Right hindlimb (tissue), 1 donor: ENCODE measurements at places on chromosomes 3 and 15.

GRCh38 chr3:117483839-117484238 lies 774.3 kb downstream of the TUSC7 start:
- DNase-seq, result no peak

- no peak for DNase-seq
Observed at GRCh38 chr3:28139967-28140634, 101.3 kb upstream of the CMC1 start.

- DNase-seq, result peak; percentile 30
Observed at GRCh38 chr3:4290272-4290893, 12.8 kb upstream of the SETMAR start.

GRCh38 chr3:32157600-32158264 lies 51.3 kb downstream of the GPD1L start:
- no peak for DNase-seq

GRCh38 chr3:49930168-49930690 lies 618 bp upstream of the MON1A start:
- no peak for DNase-seq

DNA sequence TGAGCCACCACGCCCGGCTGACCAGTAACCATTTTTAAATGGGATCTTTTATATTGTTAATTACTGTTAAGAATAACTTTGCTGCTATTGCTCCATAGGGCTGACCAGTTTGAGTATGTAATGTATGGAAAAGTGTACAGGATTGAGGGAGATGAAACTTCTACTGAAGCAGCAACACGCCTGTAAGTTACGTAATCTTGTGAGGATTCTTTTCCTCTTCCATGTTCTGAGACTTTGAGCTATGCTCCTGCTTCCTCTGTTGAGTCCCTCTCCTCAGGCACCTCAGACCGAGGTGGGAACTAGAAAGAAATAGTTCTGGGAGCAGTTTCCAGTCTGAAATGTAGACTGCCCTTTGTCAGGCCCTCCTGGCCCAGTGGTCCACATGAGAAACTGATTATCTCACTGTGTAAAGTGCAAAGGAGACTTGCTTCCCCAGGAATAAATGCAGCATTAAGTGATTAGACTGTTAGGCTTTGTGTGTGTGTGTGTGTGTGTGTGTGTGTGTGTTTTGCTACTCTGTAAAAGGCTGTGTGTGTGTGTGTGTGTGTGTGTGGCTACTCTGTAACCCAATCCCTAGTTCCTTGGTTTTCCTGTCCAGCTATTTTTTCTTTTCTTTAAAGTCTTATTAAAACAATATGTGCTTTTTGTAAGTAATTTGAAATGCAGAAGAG lies 5.2 kb downstream of the POLR2H start:
- DNase-seq, result no peak

GRCh38 chr3:188060840-188061544 lies 93.0 kb upstream of the LPP start:
- DNase-seq, result no peak

DNA sequence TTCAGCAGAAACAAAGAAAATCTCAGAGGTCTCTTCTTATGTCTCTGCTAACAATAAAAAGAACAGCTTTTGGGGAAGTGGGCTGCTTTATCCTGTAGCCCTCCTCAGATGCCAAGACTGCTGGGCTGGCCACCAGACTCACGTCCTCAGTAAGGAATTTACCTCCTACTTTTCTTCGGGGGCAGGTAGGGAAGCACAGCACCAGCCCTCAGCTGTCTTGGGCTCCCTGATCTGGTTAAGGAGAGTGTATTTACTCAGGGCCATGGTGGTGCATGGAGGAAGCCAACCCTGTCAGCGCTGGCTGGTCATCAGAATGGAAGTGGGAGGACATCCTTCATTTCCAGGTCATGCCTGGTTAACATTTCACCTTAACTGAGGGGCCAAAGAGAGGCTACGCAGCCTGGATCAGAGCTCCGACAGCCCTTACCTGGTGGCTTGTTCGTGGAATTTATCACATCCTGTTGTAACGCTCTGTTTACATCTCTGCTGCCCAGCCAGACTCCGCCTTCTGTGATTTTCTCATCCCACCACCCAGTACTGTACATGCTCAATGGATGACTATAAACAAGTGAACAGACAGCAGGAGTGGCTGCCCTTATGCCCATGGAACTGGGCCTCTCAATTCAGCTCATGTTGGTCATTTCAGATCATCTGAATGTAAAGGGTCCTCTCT lies 108.3 kb downstream of the IGF2BP2 start:
- DNase-seq, result no peak

GRCh38 chr15:41019174-41019573 lies 65.9 kb downstream of the CHAC1 start:
- DNase-seq, result no peak

DNA sequence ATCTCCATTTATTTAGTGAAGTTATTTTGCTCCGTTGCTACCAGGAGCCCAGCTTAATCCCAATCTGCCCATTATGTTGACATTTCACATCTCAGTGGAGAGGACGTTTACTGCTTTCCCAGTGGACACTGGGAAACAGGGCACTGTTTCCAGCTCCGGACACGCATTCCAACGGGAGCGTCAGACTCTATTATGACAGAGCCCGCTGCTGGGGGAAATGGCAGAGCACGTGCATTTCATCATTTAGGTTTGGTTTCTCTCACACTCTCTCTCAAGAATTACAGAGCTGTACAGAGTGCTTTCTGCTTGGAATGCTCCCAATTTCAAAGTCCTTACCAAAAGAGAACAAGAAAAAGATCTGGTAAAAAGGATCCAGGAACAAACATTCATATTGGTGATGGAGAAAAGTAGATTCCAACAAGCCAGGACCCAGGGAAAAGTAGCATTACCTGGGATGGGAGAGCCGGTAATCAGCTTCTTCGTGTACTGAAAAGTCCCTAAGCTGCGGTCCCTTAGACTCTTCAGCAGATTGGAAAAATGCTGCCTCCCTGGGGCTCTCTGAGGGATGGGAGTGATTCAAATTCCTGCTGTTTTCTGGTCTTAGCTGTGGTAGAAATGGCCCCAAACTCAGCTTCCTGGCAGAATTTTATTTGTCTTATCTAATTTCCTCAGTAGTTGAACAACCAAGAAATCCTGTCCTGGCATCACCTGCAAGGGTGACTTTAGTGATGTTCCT lies 136.0 kb upstream of the THBS1 start:
- DNase-seq, result no peak

GRCh38 chr3:43054754-43055153 lies 51.1 kb downstream of the POMGNT2 start:
- DNase-seq, result no peak

- DNase-seq, result no peak
Observed at GRCh38 chr3:57158325-57158724, 6.8 kb downstream of the IL17RD start.

DNA sequence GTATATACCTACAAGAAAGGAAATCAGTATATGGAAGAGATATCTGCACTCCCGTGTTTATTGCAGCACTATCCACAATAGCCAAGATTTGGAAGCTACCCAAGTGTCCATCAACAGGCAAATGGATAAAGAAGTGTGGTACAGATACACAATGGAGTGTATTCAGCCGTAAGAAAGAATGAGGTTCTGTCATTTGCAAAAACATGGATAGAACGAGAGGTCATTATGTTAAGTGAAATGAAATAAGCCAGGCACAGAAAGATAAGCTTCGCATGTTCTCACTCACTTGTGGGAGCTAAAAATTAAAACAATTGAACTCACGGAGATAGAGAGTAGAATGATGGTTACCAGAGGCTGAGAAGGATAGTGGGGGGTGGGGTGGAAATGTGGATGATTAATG lies 53.1 kb downstream of the FAM81A start:
- no peak for DNase-seq

DNA sequence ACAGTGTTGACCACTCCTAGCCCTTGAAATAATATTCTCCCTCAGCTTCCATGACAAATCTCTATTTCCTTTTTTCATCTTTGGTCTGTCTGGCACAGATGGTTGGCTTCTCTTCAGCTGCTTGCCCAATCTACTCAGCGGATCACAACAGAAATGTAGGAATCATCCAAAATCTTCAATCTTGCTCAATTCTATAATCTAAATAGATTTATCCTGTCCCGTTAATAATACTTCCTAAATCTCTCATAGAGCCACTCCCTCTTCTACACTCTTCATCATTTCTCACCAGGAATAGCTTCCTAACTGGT lies 3.8 kb downstream of the PEAK1 start:
- no peak for DNase-seq

- DNase-seq, result no peak
Observed at GRCh38 chr3:152444029-152444641, 175.4 kb downstream of the MBNL1 start.

GRCh38 chr3:126345641-126346460 lies 11.4 kb downstream of the KLF15 start:
- DNase-seq, result peak; percentile 10

DNA sequence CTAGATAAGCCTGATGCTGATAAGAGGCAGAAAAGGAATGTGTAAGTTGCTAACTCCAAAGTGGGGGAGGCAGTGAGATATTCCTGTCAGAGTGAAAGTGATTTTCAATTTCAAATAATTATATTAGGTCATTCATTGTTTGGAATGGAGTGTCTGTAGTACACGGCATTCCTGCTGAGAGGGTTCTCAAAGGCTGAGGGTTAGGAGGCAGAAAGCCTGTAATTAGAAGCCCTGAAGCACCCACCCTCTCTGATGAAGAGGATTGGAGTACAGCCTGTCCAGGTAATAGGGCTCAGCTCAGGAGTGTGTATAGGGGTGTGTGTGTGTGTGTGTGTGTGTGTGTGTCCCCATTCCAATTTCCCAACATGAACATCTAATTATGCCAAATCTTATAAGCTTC lies 486.8 kb downstream of the MAGI1 start:
- DNase-seq, result no peak

DNA sequence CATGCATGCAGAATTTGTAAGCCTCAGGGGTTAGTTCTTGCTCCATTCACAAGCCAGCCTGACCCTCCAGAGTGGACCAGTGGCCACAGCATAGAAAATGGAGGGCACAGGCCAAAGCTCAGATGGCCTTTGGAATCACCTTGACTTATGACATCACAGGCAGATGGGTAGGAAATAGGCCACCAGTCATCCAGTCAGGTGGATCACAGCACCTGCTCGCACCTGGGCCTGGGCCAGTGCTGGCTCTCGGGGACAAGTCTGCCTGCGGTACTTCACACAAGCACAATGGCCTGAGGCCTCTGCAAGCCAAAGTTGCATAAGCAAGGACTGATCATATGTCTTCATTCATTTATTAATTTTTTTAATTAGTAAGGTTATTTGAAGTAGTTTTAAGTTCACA lies 39.3 kb downstream of the PPCDC start:
- no peak for DNase-seq

DNA sequence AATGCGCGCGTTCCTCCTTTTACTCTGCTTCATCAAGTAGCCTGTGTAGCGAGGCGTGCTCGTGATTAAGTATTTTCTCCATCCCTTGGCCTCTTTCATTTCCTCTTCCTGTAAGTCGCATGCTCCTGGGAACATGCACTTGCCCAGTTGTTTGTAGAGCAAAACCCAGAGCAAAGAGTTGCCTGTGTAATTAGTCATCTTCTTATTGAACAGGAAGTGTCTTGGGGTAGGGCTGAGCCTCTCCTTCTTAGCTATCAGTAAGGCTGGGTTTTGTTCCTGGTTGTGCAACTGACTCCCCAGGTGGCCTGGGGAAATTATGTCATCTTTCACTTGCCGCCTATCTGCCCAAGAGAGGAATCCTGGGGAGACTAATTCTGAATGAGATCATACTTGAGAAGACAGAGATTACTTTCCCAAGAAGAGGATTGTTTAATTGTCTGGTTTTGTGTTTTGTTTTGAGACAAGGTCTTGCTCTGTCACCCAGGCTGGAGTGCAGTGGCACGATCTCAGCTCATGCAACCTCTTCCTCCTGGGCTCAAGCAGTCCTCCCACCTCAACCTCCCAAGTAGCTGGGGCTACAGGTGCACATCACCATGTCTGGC lies 14.9 kb downstream of the LIPH start:
- DNase-seq, result peak; percentile 24

DNA sequence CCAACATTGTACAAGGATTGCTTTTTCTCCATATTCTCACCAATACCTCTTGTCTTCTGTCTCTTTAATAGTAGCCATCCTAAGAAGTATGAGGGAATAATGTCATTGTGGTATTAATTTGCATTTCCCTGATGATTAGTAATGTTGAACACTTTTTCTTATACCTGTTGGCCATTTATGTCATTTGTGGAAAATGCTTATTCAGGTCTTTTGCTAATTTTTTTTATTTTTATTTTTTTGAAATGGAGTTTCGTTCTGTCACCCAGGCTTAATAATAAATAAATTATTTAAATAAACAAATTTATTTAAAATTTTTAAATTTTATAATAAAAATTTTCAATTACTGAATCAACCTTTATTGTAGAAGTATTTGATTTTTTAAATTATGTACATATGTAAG lies 37.1 kb downstream of the REC114 start:
- no peak for DNase-seq

DNA sequence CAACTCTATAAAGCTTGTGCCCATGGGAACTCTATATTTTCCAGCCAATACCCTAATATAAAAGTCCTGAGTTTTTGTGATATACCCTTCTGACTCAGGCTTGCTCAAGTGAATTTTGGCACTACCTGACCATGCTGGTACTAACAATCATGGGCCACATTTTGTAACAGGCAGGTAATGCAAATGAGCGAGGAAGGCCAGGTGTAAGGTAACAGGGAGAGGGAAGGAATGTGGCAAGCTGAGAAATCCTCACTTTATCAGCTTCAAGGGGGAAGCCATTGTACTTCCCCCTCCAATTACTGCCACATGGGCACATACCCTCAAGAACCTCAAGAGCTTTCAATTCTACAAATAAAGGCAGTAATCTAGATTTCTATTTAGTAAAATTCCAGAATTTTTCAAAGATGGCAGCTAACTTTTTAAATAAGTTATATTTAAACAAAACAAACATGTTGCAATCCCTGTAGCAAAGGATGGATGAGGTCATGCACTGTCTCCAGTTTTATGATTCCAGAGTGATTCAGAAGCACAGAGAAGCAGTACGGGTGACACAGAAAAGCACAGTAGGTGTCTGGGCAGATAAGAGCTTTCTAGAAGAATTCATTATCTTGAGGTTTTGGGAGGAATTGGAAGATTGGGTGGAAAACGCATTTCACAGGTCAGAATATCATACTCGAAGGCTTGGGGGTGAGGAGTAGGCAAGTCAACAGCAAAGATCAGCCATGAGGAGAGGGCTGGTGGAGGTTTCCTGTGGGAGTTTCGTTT lies 87.6 kb downstream of the FOXP1 start:
- DNase-seq, result no peak

- DNase-seq, result no peak
Observed at GRCh38 chr3:86578071-86578470, 412.9 kb downstream of the VGLL3 start.

- no peak for DNase-seq
Observed at GRCh38 chr3:141506071-141506470, 19.2 kb downstream of the RASA2 start.

- peak; percentile 45 for DNase-seq
Observed at GRCh38 chr3:101268141-101268540, 52.2 kb downstream of the IMPG2 start.

GRCh38 chr3:157460253-157460652 lies 23.6 kb downstream of the PTX3 start:
- no peak for DNase-seq

DNA sequence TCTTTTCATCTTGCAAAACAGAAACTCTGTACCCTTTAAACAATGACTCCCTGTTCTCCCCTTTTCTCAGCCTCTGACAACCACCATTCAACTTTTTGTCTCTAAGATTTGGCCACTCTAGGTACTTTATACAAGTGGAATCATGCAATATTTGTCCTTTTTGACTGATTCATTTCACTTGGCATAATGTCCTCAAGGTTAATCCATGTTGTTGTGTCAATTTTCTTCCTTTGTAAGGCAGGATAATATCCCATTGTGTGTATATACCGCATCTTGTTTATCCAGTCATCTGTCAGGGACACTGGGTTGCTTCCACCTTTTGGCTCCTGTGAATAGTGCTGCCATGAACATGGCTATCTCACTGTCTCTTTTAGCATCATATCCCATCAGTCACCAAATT lies 10.3 kb downstream of the USP13 start:
- DNase-seq, result no peak
